ENCODE measurements at places on chromosomes 7 and 10.
A peak's percentile ranks its signal among the peaks of the same experiment; 100 is the strongest.

DNA sequence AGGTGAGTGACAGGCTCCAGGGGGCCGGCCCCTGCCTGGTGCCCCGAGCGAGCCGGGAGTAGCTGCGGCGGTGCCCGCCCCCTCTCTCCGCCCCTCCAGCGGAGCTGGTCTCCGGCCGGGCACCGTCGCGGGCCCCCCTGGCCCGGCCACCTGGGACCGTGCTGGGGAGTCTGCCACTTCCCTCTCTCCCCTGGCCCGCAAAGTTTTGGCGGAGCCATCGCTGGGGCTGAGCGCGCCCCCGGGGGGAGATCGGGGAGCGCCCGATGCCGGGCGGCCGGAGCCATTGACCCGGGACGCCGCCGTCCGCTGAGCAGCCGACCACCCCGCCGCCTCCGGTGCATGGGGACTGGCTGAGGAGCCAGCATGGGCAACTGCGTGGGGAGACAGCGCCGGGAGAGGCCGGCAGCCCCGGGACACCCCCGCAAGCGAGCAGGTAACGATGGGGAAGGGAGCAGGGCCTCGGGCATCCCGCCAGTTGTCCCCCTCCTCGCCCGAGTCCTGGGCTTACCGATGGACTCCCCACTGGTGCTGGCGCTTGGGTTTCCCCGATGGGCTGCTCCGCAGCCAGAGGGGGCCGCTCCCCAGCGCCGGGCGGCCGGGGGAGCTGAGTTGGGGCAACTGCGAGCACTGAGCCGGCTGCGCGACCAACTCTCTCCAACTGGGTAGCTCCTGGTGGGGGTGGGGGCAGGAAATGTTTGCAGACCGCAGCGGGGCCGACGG lies at the start of gene UBTD1:
Gene UBTD1 (plus strand): TSS at position 84 of the 720 bp plus-strand sequence. CDS start 280 bp downstream, at position 364.
- DNase-seq = peak; percentile 64

DNA sequence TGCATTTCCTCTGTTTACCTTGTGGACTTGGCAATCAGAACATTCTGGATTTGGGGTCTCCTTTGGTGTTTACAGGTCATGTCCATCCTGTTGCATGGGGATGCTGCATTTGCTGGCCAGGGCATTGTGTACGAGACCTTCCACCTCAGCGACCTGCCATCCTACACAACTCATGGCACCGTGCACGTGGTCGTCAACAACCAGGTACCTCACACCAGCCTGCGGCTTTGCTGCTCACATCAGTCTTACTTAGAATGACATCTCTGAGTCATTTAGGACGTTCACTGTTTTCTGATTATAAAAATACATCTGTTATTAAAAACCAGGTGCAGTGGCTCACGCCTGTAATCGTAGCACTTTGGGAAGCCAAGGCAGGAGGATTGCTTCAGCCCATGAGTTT lies 67.0 kb upstream of the ZMIZ2 start:
- no peak for DNase-seq

DNA sequence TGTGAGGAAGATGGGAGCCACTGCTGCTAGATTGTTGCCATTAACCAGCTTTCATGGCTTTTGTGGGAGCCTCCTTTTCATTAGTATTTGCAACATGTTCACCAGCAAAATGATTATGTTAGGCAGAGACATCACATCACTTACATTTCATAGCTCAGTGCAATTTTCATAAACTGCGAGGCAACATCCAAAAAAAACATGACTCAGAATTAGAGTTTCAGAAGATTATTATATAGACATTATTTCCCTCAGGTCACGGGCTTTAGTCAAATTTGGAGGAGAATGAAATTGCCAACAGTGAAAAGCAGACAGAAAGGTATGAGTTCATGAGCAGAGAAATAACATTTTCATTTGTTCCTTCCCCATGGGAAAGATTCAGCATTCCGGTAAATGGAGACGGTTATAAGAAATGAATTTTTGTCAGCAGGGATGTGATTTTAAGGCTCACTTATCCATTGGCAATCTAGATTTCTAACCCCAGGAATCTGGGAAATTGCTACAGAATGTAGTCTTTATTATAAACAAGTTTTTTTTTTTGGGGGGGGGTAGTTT lies 573.2 kb downstream of the AUTS2 start:
- DNase-seq = no peak

GRCh38 chr7:41769162-41769561 lies 66.3 kb upstream of the INHBA start:
- DNase-seq = no peak

DNA sequence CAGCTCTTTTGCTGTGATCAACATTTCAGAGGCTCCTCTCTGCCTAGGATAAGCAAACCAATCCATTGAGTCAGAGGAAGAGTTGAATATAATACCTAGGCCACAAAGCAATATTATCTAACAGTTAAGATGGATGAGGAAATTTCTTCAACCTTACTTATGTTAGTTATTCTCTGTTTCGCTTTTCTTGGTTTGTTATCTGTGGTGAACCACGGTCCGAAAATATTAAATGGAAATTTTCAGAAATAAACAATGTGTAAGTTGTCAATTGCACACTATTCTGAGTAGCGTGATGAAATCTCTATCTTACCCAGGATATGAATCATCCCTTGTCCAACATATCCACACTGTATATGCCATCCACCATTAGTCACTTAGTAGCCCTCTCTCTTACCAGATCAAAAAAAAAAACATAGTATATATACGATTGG lies 1.5 kb upstream of the HTR7 start:
- DNase-seq = no peak

DNA sequence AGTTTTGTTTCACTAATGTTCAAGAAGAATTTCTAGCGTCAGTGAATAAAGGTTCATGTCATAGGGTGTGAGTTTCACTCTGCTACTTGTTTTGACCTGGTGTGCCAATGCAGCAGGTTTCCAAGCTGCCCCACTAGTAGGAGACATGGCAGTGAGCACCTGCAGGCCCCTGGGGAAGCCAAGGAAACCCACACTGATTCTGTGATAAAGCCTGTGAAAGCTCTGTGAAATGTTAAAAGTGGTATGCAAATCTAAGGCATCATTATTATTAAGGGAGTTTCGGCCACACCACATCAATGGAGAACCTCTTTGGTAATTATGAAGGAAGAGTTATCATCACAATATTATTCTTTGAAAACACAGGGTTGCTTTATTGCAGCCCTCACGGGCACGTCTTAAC lies 46.4 kb downstream of the ABCB5 start:
- no peak for DNase-seq

DNA sequence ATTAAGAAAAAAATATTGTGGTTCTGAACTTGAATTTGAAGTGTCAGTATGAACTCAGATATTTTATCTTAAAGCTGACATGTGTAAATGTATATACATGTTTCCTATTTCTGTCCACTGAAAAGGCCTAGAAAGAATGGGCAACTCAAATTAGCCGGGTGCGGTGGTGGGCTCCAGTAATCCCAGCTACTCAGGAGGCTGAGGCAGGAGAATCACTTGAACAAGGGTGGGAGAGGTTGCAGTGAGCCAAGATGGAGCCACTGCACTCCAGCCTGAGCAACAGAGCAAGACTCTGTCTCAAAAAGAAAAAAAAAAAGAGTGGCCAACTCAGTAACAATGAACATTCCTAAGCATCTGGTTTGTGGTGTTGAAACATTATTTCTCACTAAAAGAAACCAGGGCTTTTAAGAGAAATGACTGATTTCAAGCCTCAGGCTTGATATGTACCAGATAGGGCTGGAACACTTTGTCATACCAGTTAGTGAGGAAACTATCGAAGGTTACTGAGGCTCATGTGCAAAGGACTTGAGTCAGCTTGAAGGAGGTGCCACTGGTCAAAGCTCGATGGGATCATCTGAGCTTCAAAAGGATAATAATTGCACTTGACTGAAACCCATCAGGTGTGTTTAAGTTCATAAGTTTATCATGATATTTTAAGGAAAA lies 40.5 kb downstream of the AOAH start:
- DNase-seq = no peak

DNA sequence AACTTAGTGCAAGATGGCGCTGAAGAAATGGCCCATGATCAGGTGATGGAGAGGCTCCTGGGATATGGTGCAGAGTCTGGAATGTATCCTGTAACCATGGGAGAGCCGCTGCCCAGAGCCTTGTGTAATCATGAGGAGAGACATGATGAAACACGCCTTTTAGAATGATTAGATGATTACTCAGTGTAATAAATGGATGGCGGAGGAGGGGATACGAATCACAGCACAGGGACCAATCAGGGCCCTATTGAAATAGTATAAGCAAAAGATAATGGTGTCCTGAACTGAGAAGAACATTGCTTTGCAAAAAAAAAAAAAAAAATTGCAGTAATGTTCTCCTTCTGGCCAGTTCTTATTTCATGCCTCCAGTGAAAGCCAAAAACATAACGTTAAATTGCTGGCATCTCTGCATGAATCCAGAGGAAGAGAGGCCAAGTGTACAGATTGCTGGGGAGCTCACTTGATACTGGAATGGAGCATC lies 668.5 kb upstream of the AUTS2 start:
- peak; percentile 12 for DNase-seq

GRCh38 chr7:64654796-64655548 lies 11.0 kb upstream of the ZNF107 start:
- no peak for DNase-seq

DNA sequence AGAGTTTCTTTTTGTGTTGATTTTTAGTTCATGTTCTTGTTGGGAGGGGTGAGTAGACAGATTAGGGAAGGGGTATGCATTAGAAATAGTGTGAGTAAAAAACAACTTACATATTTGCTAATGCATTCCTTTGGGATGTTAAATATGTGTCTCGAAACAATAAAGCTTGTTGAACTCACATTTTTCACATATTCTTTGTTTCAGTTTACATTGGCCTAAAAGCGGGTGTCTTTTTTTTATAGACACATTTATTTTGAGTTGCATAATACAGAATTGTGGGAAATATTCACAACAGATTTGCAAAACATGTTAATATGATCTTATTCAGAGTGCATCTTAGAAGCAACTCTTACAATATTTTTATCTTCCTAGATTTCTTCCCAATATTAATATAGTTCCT lies 337.5 kb upstream of the CNTNAP2 start:
- no peak for DNase-seq
